Activated naive CD4-positive, alpha-beta T cell (primary cell): ENCODE measurements at places on chromosomes 2 and 18.

GRCh38 chr2:107747964-107748583 lies 78.6 kb upstream of the RGPD4 start:
- no peak for DNase-seq

DNA sequence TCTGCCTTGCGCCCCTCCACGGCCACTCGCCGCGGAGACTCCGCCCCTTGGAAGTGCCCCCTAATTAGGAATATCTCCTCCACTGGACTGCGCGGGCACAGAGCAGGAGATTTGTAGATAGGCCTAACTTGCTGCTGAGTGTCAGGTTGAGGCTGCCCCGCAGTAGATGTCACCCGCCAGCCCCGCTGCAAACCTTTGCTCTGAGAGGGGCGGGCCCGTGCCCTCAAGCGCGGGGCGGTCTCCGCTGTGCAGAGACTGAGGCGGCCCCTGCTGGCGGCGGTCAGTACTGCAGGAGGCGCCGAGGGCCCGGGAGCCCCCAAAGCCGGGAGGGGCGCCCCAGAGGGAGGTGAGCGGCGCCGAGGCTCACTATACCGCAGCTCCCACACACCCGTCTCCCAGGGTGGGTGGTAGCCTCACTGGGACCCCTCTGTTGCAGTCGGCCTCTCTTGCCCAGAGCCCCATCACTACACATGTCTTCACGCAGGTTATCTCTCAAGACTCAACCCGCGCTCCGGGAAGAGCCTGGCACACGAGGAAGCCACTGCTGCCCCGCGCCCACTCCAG lies 2.9 kb upstream of the NEURL3 start:
- DNase-seq: peak; percentile 87

- no peak for DNase-seq
Observed at GRCh38 chr18:66674286-66674685, 70.4 kb upstream of the CDH19 start.

DNA sequence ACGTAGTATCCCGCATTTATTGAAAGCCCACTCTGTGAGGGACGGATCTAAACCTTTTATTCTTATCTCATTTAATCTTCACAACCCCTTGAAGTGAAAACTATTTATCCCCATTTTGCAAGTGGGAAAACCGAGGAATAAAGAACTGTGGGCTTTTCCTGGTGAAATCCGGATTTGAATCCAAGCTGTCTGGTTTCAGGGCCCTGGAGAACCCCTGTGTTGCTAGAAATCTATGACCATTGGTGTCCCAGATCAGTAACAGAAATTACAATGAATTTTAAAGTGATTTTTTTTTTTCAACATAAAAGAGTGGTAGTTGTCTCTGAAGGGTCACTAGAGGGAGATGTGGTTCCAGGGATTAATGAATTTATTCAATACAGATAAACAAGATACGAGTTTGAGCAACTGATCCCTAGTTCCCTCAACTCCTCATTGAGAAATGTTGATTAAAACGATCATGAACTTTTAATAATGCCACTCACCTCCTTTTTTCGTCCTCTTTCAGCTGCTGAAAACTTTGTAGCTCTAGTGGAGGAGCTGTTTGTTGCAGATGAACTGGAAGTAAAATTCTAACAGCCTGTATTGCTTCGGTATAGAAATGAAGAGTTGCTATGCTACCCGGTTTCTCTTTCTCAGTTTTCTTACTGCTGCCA lies 940 bp downstream of the XRCC5 start:
- no peak for DNase-seq

- DNase-seq: no peak
Observed at GRCh38 chr2:38214209-38214717, 138.3 kb upstream of the CYP1B1 start.

DNA sequence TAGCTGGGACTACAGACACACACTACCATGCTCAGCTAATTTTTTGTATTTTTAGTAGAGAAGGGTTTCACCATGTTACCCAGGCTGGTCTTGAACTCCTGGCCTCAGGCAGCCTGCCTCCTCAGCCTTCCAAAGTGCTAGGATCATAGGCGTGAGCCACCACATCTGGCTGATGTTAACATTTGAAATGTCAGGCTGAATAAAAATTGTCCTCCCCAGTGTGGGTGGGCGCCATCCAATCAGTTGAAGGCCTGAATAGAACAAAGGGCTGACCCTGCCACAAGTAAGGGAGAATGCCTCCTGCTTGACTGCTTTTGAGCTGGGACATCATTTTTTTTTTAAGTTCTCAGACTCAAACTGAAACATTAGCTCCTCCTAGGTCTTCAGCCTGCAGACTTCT lies 21.0 kb upstream of the RHOB start:
- no peak for DNase-seq

DNA sequence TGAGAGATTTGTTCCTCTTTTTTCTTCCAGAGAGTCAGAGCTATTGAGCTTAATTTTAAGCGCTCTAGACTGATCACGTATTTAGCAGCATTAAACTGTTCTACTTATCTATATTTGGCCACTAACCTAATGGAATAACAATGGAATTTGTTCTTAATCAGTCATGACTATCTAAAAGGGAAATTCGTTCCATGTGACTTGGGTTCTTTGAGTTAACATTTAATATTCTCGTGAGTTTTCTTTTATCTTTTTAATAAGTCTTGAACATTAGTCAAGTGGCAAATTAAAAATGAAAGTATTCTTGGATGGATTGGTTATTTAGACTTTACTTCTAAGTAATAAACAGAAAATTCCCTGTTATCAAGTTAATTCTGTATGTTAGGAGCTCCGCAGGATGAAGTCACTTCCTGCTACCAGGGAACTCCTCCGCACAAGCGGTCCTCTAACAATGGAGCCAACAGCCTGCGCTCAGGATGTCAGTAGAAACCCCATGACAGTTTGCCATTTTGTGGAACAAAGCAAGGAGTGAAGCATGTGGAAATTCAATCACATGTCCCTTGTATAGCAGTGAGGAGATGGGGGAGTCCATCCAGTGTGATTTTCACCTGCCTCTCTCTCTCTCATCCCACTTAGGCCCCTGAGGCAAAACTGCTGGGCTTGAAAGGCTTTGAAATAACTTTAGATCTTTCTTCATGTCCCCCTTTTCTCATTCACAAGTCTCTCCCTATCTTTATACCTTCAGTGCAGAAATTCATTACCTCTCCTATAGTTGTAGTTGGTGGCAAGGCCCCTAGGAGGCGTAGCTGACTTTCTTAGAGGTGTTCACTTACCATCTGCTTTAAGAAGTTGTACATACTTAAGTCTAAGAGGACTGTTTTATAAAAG lies 138.1 kb downstream of the WDR7 start:
- peak; percentile 1 for DNase-seq

GRCh38 chr2:218125095-218125494 lies 733 bp upstream of the CXCR2 start:
- no peak for DNase-seq

DNA sequence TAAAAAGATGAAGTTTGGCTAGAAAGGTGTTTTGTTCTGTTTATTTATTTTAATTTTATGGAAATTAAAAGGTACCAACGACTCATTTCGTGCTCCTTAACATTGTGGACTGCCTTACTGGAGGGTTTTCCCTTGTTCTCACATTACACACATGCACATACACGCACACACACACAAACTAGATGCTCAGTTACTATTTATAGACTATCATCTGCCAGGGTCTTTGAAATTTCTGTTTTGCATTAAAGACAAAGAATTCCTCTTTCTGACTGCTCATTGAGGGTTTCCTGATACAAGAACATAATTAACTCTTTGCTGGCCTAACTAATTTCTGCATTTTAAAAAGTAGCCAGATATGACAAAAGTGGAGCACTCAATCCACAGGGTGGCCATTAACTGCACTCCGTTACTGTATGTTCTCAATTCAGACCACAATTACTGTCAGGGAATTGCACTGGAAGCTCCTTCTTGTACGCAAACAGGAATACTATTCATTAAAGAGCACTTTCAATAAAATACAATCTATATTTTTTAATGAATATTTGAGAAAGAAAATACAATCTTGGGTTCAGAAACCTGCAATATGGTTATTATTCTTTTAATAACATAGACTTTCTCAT lies 366.9 kb upstream of the GALNT5 start:
- no peak for DNase-seq

GRCh38 chr2:20501974-20502373 lies 55.1 kb downstream of the RHOB start:
- DNase-seq: no peak

- DNase-seq: no peak
Observed at GRCh38 chr2:83115606-83116005, 1343.5 kb downstream of the SUCLG1 start.

DNA sequence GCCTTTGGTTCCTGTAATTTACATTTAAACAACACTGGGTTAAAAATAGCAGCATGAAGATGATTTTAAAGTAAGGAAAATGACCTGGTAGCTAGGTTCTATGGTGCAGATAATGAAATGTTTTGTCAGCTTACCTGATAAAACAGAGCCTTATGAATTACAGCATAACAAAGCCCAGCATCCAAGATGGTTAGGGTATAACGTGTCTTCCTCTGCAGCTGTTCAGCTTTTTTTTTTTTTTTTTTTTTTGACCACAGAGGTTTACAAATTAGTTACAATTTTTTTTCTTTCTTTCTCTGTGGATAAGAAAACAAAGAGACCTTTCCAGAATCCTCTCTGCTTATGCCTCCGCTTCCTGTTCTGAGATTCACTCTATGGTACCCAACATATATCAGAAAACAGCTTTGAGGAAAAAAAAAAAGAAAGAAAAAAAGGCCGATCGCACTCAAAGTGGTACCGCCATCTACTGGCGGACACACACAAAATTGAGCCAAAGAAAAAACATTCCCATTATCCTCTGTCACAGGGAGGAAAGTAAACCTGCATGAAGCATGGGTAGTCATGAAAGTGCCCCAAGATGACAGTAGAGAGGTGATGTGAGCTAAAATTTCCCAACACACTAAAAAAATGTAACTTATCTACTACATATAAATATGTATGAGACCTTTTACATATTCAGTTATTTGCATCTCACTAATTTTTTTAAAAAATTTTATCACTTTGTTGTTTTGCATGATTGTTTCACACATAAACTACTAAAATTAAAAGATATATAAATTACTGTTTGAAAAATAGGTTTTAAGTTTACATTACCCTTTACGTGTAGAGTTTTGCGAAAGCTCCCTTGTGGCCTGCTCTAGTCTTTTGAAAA lies at the start of gene SCN3A:
Gene SCN3A, minus strand, starts transcription at position 362 of the 871 bp plus-strand sequence. CDS start 27,656 bp downstream, outside the sequence.
- DNase-seq: no peak
